M059J (cell line): ENCODE measurements at places on chromosomes 4 and X. TPM values are rescaled to one million over a fixed set of nuclear protein-coding genes. Genes with fewer than 3 reads are reported as not detected.

Gene CT45A3
- 0.37 TPM in 1 of 2 replicates, not detected in the other for total RNA-seq

Gene GC
- not detected in 2 replicates for total RNA-seq

Gene FGF13
- 9.6 and 20.1 TPM in 2 replicates for total RNA-seq

Gene NUDT11
- total RNA-seq, result 3.6 and 4.1 TPM in 2 replicates

Gene TRIM2
- total RNA-seq, result 13.2 and 18.4 TPM in 2 replicates

Gene UGT2B17
- 0.22 and 1.2 TPM in 2 replicates for total RNA-seq

Gene NR3C2
- 0.15 and 0.20 TPM in 2 replicates for total RNA-seq

Gene PLAC8
- 122 and 240 TPM in 2 replicates for total RNA-seq

Gene ARAF
- 46.5 and 47.7 TPM in 2 replicates for total RNA-seq

Gene ITGB1BP2
- 2.2 TPM in 1 of 2 replicates, not detected in the other for total RNA-seq

Gene HGFAC
- not detected in 2 replicates for total RNA-seq

Gene IDUA
- 3.4 and 11.9 TPM in 2 replicates for total RNA-seq

Gene AVPR2
- total RNA-seq, result 1.9 and 2.7 TPM in 2 replicates

Gene SYTL5
- total RNA-seq, result 18.2 and 23.1 TPM in 2 replicates

Gene SSX4B
- total RNA-seq, result not detected in 2 replicates

Gene WDR17
- total RNA-seq, result 0.86 and 1.1 TPM in 2 replicates

Gene NMU
- 5.2 and 9.6 TPM in 2 replicates for total RNA-seq

Gene DUX4
- not detected in 2 replicates for total RNA-seq

Gene GDPD2
- 0.10 TPM in 1 of 2 replicates, not detected in the other for total RNA-seq

Gene DOCK11
- 2.3 and 3.4 TPM in 2 replicates for total RNA-seq

Gene TMSB15B
- total RNA-seq, result 27.8 and 34.3 TPM in 2 replicates

Gene MND1
- 9.2 and 18.4 TPM in 2 replicates for total RNA-seq

Gene CT45A9
- not detected in 2 replicates for total RNA-seq
